Fibroblast of skin of abdomen (primary cell): ENCODE measurements at places on chromosomes 12 and 14.

DNA sequence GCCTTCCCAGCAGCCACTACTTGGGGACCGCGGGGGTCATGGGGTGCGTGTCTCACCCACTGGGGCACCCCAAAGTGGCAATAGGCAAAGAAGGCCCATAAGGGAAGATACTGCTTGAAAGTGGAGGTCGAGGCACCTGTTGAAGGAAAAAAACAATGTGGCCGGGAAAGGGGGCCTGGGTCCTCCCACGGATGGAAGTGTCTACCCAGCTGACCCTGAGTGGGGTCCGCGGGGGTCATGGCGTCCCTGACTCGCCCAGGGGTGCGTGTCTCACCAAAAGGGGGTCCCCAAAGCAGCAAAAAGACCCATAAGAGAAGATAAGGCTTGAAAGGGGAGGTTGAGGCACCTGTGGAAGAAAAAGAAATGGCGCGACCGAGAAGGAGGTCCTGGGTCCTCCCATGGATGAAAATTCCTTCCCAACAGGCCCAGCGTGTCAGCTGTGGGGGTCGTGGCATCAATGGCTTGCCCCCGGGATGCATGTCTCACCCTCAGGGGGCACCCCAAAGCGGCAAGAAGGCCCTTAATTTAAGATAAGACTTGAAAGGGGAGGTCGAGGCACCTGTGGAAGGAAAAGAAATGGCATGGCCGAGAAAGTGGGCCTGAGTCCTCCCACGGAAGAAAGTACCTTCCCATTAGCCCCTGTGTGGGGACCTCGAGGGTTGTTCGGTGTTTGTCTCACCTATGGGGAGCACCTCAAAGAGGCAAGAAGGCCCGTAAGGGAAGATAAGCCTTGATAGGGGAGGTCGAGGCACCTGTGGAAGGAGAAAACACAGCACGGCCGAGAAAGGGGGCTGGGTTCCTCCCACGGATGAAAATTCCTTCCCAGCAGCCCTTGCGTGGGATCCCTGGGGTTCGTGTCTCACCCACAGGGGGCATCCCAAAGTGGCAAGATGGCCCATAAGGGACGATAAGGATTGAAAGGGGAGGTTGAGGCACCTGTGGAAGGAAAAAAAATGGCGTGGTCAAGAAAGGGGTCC lies 266.0 kb downstream of the ALG10 start:
- no peak for DNase-seq

GRCh38 chr12:104063712-104064030 lies 660 bp upstream of the HCFC2 start:
- DNase-seq, result no peak

GRCh38 chr12:42912367-42912766 lies 322.8 kb upstream of the PRICKLE1 start:
- DNase-seq, result peak; percentile 21

GRCh38 chr14:93732524-93732923 lies 55.8 kb downstream of the PRIMA1 start:
- DNase-seq, result no peak

DNA sequence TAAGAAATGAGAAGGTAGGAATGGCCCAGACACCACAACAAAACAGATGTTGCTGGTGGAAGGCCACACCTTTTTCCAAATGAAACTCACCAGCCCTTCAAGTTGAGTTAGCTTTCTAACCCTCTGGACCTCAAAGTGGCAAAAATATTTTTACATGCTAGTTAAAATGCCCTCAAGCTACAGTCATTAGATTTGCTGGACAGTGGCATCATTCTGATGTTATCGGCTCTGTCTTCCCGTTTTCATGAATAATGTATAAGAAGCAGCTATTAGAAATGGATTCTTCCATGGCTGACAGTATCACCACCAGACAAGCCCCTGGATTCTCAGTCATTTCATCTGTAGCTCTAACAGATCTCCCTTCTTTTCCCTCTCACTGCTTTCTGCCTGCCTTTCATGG lies 37.1 kb upstream of the PLXNC1 start:
- no peak for DNase-seq

GRCh38 chr12:21751517-21751916 lies 23.0 kb downstream of the KCNJ8 start:
- DNase-seq, result peak; percentile 38

DNA sequence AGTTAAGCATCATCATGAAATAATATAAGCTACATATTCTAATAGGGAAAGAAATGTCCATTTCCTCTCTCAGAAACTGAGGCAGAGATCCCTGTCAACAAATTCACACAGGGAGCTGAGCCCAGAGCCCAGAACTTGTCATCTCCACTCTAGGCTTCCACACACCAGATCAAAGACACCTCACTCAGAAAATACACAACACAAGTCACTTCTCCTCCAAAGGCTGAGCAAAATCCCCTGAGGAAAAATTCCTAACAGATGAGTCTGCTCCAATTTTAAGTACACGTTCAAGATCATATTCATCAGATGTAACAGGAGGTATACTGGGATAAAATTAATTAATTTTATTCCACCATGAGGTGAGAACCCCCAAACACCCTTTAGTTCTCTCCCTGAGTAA lies 227.3 kb downstream of the DPF3 start:
- peak; percentile 84 for DNase-seq

- DNase-seq, result no peak
These were observed 51.3 kb downstream of the WBP11 start for GRCh38 chr12:14751986-14752385.

GRCh38 chr12:116429826-116430360 lies 129.3 kb upstream of the MAP1LC3B2 start:
- peak; percentile 88 for DNase-seq

DNA sequence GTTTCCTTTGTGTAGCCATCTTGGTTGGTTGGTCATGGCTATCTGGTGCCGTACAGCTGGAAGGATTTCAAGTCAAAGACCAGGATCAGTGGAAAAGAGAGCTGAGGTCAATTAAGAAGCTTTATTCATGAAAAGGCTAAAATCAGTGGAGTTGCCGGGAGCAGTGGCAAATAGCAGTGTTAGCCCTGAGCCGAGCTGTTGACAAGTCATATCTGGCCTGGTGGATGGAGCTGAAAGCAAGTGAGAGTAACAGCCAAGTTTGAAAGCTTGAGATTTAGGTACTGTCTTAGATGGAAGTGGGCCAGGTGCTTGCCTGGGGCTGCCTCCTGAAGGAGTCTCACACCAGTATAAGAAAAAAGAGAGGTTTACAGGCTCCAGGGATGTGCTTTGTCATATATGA lies 9.0 kb downstream of the BATF start:
- no peak for DNase-seq

DNA sequence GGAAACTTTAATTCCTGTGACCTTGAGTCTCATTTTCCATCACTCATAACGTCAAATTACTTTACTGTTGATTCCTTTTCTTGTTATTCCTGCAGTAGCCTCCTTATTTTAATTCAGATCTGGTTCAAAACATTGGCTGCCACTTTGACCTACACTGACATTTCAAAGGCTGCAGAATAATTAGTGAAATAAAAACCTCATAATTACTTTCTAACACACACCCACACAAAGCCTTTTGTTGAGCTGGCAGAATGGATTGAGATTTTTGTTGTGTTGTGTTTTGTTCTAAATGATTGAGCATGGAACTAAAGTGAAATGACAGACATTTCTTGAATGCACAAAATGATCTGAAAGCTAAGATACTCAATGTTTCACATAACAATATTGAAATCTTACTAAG lies 507.5 kb upstream of the STXBP6 start:
- no peak for DNase-seq

DNA sequence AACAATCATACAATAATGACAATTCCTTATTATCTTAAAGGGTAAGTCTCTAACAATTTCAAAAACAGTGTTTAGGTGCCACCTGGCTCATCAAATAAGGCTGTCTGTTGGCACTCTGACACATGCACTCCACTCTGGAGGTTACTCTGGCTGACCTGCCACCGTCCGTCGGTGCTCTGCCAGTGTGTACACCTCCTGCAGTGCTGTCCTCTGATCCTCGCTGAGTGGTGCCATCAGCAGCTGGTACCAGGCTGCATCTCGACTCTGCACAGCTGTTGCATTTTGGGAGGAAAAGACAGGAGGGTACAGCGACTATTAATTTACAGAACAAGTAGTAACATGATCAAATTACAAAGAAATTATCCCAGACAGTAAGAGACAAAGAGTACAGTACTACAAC lies 63.9 kb downstream of the IPO8 start:
- no peak for DNase-seq

DNA sequence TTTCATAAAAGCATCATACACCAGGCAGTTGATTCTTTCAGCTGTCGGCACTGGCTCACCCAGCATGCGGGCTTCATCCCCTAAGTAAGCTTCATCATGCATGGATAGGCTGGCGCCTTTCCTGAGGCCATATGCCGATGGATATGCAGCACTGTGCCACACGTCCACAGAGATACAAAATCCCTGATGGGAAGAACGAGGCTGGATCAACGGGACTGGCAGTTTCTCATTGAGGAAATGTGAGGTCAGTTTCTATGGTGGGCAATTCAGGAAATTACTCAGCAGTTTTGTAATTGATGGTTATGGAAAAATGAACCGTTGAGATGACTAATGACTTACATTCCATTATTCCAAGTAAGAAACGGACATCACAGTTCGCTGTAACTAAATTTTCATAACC lies 453.8 kb downstream of the TMEM121 start:
- no peak for DNase-seq

DNA sequence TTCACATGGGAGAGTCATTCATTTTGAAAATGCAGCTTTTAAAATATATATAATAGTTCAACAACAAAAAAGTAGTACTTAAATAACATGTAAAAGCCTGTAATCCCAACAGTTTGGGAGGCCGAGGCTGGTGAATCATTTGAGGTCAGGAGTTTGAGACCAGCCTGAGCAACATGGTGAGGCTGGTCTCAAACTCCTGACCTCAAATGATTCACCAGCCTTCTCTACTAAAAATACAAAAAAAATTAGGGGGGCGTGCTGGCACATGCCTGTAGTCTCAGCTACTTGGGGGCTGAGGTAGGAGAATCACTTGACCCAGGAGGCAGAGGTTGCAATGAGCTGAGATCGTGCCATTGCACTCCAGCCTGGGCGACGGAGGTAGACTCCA lies 256.3 kb upstream of the RGS6 start:
- DNase-seq, result no peak

GRCh38 chr12:114913871-114914801 lies 230.2 kb upstream of the TBX3 start:
- DNase-seq, result peak; percentile 68

DNA sequence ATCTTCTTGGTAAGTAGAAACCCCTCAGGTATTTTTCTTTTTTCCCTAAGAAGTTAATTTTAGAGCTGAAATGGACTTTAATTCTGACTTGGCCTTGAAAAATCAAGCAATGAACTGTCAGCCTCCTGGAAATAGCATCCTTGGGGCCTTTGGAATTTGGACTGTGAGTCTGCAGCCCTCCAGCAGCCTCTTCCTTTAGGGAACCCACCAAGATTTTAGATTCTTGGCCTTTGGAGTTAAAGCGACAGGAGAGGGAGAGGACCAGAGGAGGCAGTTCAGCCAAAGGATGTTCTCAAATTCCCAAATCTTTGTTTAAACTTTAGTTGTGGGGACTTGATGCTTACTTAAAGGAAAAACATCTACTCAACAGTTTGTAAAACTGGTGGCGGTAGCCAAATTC lies 288.6 kb downstream of the AACS start:
- no peak for DNase-seq
